ENCODE measurements at places on chromosomes 3 and 15.

DNA sequence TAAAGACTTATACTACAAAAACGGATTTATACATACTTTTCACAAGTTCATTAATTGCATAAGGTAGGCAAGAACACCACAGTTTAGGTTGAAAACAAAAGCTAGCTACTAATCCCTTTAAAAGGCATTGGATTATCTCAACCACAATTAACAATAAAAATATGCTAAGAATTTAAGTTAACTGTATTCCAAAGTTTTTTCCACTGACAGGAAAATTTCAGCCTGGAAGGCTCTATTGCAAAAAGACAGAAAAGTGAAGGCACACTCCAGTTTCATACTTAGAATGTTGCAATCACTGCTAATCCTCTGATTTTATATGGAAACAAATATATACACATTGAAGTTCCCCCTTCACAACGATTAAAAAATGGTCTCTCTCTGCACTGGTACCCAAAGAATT is 71.5 kb downstream of the TJP1 start:
- no peak for DNase-seq

- no peak for DNase-seq
Measured at GRCh38 chr3:140822401-140823047, 119.1 kb upstream of the SLC25A36 start.

DNA sequence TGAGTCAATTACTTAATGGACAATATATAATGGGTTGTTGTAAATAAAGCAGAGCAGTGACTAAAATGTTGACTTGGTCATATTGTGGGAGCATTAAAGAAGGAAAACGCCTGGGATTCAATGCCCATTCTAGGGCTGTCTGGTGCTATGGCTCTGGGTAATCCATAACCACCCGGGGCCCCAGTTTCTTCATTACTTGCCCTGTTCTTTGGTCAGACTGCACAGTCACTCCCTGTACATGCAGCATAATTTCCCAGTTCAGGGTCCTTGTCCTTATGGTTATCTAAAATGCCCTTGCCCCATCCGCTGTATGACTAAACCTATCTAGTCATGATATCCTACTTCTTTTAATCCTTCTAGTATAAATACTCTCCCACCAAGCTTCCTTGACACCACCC is 27.5 kb upstream of the DENND4A start:
- no peak for DNase-seq

- DNase-seq: peak; percentile 25
Measured at GRCh38 chr3:171566803-171567422, 106.7 kb upstream of the TNIK start.

GRCh38 chr3:45368382-45368781 is 20.0 kb upstream of the LARS2 start:
- no peak for DNase-seq

DNA sequence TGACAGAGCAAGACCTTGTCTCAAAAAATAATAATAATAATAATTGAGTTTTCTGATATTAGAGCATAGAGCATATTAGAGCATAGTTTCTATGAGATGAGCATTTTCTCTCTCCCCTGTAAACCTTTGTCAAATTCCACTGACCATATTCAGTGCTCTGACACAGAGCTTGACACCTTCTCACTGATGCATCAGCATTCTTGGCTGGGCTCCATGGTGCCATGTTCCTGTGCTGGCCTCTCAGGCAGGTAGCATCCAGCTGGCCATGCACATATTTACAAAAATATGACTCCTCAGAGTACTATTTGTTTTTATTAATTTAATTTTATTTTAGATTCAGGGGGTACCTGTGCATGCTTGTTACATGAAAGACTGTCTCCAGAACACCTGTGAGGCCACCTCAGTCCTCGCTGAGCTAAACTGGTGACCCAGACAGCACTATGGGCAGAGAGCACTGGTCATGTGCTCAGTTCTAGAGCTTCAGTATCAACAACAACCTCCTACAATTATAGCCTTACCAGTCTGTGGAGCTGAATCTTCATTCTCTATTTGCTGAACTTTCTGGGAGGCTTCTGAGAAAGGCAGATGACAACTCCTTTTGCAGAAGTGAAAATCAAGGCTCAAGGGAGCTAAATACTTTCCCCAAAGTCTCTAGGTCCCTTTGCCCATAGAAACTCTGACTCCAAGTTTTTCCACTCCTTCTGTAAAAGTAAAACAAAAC is 21.6 kb upstream of the SLC28A2 start:
- no peak for DNase-seq

- no peak for DNase-seq
Measured at GRCh38 chr3:156483002-156483401, 71.9 kb downstream of the SSR3 start.

- peak; percentile 25 for DNase-seq
Measured at GRCh38 chr15:86541540-86541939, 461.9 kb downstream of the AGBL1 start.

GRCh38 chr3:57958642-57959422 is 49.4 kb upstream of the FLNB start:
- no peak for DNase-seq

GRCh38 chr3:124291008-124291407 is 299.1 kb upstream of the ROPN1 start:
- DNase-seq: no peak

- DNase-seq: no peak
Measured at GRCh38 chr15:94258246-94258645, 26.9 kb downstream of the MCTP2 start.

DNA sequence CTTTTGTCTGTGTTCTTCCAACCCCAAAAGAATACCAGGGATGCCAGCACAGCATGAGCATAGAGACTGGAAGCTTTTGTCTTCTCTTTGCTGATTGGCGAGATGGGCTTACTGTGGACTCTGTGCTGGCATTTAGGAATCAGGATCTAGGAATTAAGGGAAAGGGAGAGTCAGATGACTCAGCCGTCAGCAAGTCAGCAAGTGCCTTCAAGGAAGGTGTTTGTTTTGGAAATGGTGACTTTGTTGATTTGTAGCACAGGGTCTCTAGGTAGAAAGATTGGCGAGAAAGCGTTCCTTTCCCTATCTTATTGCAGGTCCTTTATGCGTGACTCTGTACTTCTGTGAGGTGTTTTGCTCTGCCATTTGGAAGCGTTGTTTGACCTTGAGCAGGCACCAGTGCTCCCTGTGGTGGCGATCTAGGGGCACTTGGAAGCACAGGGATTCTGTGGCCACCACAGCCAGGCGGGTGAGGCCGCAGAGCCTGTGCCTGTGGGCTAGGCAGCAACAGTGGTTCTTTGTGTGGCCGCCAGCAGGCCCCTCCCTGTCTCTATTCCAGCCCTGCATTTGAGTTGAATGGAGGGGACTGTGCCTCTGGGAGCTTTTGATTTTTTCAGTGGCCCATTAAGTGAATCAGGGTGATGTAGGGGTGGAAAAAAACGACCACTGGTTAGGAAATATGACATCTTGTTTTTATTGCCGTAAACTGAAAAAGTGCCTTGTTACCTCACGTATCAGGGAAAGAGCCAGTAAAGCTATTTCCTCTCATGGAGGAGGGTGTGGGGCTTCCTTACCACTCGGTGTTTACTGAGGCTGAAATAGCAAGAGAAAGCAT is 19.0 kb downstream of the FAN1 start:
- no peak for DNase-seq

GRCh38 chr3:73739791-73740453 is 115.2 kb upstream of the PDZRN3 start:
- no peak for DNase-seq

DNA sequence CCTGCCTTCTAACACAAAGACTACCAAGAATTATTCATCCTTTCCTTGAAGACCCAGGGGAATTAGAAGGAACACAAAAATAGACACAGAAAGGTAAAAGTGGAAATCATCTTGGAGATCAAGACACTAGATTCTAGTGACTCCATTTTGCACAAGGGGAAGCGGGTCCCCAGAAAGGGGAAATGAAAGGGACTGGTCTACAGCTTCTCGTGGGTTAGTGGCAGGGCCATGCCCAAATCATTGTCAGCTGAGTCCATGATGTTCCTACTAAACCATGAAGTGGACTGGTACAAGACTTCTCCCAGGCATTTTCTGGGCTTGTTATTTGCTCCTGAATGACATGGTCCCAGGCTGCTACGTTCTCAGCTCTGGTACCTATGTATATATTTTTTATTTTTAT is 230.7 kb upstream of the TPRG1 start:
- DNase-seq: no peak

DNA sequence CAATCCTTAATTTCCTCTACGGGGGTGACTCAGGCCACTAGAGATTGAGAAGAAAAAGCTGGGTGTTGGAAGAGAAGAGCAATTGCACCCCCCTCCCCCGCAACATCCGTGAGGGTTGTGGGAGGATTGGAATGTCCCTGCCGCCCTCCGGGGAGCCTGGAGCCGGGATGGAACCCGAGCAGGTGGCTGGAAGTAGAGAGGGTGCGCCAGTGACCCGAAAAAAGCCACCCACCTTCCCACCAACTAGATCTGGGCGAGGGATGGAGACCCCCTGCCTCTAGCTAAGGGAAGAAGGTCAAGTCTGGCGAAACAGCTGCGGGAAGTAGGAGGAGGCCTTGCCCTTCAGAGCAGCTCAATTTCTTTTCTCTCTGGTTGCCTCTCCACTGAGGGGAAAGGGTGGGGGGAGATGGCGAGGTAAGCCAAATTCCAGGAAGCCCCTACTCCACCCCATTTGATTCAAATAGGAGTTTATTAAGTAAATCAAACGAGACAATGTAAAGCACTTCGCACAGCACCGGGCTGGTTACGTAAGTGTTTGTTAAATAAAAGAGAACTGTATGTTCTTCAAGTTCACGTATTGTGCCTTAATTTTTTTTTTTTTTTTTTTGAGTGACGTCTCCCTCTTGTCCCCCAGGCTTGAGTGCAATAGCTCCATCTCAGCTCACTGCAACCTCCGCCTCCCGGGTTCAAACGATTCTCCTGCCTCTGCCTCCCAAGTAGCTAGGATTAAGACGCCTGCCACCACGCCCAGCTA is 1.1 kb upstream of the WWTR1 start:
- no peak for DNase-seq

- no peak for DNase-seq
Measured at GRCh38 chr3:128394033-128394432, 72.7 kb downstream of the DNAJB8 start.

GRCh38 chr3:146277953-146278631 is 27.2 kb upstream of the PLSCR4 start:
- DNase-seq: no peak

DNA sequence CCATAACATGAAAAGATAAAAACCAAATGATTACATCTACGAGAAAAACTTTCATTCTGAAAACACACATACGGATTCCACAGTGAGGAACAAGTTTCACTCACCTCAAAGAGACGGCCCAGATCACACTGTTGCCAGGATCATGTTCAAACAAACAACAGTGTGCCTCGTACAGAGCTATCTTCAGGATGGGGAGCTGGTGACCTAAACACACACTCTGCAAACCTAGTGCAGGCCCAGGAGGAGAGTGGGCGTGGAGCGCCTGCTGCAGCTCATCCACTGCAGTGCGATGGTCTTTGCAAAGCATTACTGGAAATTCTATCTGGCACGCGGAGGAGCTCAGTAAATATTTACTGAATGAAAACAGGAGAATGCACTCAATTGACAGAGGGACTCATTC is 38.5 kb downstream of the TAMM41 start:
- DNase-seq: no peak

GRCh38 chr15:86155551-86155950 is 75.9 kb downstream of the AGBL1 start:
- DNase-seq: no peak

GRCh38 chr3:127141921-127142730 is 50.8 kb upstream of the PRR23E start:
- peak; percentile 54 for DNase-seq

GRCh38 chr3:60890226-60890625 is 361.0 kb downstream of the FHIT start:
- DNase-seq: no peak

- DNase-seq: no peak
Measured at GRCh38 chr3:31219131-31219843, 313.4 kb upstream of the STT3B start.

DNA sequence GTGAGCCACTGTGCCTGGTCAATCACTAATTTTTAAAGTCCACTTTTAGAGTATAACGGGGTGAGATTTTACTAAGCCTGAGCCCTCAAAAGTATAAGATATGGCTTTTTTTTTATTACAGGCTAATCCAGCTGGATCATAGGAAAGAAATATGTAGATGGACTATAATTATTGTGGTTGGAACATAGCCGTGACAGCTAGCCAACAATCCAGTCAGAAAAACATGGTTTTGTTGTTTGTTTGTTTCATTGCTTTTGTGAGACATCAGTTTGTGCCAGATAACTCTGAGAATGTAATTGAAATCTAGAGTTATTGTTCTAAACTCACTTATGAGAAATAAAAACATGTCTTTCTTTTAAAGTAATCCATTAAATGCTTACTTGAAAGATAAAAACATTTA is 37.3 kb upstream of the ATOSA start:
- DNase-seq: no peak

DNA sequence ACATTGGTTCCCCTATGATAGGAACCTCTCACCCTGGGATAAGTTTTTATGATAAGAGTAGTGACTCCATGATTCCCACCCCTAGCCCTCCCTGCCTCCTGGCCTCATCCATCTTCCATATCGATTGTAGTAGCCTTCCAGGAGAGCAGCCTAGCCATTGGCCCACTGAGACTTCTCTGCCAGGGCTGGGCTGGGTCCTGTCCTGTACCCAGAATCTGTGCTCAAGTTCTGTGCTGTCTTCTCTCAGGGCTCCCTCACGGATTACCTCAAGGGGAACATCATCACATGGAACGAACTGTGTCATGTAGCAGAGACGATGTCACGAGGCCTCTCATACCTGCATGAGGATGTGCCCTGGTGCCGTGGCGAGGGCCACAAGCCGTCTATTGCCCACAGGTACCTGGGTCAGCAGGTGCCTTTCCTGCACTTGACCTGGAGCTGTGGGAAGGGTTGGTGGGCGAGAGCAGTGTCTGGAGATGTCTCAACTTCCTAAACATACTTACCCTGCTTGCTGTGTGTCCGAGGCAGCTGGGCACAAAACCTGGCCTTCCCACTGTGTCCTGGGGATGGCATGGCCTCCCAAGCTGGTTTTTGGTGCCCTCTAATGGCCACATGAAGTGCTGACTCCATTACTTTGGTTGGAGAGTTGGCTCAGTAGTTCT is 16.6 kb upstream of the EXOG start:
- DNase-seq: no peak

- no peak for DNase-seq
Measured at GRCh38 chr3:104018541-104018940, 1348.2 kb upstream of the ALCAM start.

DNA sequence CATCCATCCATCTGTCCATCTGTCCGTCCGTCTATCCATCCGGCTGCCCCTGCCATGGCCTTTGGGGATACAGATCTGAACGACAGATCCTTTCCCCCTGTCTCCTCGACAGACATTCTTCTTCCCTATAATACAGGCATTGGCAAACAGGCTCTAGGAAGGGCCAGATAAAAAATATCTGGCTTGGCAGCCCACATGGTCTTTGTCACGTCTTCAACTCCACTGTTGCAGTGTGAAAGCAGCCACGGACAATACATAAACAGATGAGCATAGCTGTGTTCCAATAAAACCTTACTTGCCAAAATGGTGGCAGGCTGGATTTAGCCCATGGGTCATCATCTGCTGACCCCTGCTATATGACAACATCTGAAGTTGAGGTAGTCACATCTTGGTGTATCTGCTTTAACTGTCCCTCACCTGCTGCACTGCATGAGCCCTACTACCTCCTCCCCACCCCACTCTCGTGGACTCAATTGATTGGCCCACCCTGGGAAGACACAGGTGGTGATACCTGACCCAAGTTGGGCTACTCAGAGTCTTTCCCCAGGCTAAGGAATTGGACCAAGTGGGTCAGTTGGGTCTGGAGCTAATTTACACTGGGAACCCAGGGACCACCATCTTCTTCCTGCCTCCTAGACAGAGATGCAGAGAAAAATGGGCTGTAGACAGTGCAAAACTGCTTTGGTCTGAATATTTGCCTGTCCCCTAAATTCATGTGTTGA is 128.4 kb upstream of the SMAD3 start:
- DNase-seq: no peak

All from NCI-H1694 (cell line).